ENCODE measurements at places on chromosomes 7 and 10.

GRCh38 chr10:119391440-119392251, 150.9 kb downstream of the RGS10 start:
- DNase-seq: no peak

DNA sequence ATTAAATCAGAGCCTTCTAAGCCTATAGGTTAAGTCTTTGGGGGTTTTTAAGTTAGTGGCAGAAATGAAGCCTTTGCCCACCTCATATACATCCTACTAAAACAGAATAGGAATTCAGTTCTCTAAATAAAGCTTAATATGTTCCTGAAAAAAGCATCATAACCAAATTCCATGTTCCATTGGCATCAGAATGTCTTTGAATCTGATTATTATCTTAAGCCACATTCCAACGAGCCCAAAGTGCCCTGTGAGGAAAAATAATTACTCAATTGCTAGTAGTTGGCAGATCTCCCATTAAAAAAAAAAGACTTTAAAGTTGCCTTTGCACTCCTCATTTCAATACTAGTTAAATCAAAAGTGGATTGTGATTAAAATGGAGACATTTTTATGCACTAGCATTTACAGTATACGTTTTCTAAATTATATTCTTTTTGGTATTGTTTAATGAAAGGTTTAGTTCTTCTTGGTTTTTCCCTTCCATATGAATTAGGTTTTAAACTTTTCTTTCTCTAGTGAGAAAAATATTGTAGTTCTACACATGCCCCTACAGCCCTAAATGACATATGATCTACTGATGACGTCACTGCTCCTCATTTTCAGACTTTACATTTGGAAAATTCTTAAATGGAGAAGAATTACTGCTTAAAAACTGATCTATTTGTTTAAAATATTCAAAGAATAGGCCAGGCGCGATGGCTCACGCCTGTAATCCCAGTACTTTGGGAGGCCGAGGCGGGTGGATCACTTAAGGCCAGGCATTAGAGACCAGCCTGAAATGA, 54.3 kb upstream of the CABCOCO1 start:
- DNase-seq: no peak

DNA sequence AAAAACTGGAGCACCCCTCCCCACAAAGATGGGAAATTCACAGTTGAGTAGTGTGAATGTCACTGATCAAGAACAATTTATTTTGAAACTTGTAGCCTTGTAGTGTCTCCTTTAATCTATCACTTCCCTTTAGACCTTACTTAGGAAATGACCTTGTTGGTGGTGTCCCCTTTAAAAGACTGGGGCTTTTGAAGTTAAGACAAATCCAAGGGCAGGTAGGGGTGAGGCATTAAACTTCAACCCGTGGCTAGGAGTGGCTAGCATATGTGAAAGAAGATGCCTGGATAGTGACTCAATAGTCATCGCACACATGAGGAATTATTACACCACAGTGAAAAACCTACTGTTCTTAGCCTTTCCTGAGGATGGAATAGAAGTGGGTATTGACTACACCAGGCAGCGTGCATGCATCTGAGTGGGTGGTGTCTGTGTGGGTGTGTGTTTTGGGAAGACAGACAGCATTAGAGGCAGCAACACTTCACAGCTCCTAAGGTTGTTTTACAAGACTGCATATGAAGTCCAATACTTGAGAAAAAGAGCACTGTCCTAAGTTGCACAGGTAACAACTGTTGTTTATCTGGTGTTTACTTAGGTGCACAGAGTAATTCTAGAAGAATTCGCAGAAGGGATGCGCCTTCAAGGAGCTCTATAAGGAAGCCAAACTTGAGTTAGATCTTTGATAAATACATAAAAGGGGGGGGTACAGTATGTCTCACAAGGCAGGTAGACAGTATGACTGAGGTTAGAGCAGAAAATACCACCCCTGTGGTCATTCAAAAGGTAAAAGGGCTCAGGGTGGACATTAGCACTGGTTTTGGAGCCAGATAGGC, 32.9 kb downstream of the ABLIM1 start:
- no peak for DNase-seq

GRCh38 chr10:21020545-21020944, 123.4 kb upstream of the NEBL start:
- no peak for DNase-seq

DNA sequence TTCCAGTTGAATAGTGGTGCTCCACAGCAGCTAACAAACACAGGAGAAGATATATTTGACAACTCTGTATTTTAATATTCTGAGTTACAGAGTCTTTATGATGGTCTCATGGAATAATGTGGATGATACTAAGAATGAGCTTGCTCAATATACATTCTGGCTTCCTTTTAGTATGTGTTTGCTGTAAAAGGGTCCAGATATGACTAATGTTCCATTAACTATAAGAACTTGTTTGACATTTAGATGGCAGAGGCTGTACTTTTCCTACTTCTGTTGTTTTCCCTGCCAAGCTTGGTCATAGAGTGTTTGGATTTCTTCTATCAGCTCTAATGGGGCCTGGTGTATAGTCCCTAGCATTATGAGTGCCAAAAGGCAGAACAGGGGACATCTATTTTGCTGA, 61.5 kb upstream of the GPR22 start:
- DNase-seq: no peak

GRCh38 chr7:36638140-36638539, 86.2 kb downstream of the AOAH start:
- no peak for DNase-seq

DNA sequence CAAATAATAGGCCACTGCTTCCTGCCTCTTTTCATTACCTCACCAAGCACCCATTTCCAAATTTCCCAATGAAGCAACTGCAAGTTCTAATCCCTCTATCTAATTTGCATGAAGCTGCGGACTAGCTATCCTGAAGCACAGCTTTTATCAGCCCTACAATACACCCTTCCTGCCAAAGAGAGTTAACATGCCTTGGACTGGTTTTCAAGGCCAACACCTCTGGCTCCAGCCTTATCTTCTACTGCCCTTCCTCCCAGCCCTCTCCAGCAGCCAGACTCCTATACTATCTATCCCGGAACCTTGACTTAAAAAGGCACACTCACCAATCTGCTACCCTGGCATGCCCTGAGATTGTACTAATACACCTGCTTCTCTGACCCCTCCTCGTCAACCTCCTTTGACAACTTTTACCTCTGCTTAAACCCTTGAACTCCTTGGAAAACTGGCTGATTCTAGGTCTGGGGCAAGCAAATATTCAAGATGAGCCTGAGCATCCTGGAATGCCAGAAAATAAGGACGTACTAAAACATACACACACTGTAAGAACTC, 73.4 kb downstream of the SGMS1 start:
- DNase-seq: no peak

DNA sequence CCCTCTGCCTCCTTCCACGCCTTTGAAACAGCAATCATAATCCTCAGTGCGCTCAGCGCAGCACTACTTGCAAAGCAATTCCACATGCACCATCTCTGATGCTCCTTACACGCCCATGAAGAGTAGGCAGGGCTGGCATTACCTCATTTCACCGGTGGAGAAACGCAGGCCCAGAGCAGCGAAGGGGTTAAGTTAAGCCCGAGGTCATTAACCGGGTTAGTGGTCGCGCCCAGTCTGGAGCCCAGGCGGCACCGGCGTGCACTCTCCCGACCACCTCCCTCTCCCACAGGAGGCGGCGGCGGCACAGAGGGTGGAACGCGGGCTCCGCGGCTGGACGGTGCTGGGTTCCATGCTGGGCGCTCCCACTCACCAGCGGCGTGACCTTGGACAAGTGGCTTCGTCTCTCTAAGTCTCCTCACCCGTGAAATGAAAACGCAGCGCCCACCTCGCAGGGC, 515 bp downstream of the FASTK start:
- DNase-seq: no peak

DNA sequence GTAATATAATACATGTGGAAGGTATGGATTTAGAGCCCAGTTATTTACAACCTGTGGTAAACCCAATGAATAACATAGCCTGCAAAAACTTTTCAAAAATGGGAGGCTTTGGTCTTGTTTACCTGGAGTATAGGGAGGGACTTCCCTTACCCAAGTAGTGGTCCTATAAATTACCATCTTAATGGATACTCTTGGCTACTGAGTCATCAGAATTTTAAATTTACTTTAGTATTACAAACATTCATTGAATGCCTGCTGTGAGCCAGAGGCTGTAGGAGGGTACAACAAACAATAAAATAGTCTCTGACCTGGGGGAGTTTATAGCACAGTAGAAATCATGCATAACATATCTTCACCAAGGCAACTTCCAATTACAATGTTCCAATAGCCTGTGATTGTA, 365.1 kb downstream of the BBS9 start:
- no peak for DNase-seq

- no peak for DNase-seq
These were observed 25.4 kb downstream of the TLL2 start for GRCh38 chr10:96488161-96488935.

GRCh38 chr7:107605218-107605815, 25.3 kb downstream of the BCAP29 start:
- no peak for DNase-seq

DNA sequence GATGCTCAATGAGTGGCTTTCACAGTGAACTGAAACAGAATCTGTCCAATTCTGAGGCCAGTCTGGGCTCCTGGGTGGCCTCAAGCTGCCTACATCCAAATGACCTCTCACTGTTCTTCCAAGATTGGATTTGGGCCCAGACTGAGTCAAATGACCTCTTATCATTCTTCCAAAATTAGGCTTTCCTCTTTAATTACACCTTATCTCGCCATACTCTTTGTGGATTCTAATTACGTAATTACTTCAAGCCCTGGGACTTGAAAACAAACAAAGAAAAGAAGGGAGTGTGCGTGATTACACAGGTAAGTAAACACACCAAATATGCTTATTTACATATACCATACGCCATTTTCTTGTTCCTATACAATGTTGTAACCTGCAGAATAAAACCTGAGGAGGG, 18.8 kb downstream of the SORBS1 start:
- no peak for DNase-seq

DNA sequence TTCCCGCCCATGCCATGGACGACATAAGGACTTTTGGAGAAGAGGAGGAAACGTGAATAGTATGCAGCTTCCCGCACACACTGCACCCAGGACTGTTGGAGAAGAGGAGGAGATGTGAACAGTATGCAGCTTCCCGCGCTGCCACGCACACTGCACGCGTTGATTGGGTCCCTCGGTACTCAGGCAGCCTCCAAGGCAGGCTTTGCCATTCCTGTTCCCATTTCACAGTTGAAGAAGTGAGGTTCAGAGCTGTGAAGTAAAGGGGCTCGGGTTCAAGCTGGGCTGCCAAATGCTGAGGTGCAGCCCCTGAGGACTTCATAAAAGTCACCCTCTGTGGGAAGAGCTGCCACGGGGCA, 147.9 kb upstream of the FAM20C start:
- no peak for DNase-seq

- DNase-seq: no peak
These were observed 72.5 kb upstream of the IGFBP3 start for GRCh38 chr7:45993621-45994020.

- DNase-seq: no peak
These were observed 30.9 kb downstream of the DNA2 start for GRCh38 chr10:68440898-68441297.

DNA sequence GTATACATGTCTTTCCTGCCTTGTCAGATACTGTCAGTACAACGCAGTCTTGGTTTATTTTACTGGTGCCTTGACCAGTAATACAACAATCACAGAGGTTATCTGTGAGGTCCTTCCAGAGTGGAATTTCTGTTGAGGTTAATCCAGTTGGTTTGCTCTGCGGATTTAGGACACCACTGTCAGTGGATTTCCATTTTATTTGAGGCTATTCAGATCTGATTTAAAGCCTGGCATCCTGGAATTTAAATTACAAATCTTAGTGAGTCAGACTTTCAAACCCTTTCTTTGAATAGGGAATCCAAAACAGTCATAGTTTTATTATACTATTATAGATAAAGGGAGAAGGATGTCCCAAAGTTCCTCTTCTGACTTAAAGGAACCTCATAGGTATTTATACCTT, 40.5 kb downstream of the ANLN start:
- DNase-seq: no peak

DNA sequence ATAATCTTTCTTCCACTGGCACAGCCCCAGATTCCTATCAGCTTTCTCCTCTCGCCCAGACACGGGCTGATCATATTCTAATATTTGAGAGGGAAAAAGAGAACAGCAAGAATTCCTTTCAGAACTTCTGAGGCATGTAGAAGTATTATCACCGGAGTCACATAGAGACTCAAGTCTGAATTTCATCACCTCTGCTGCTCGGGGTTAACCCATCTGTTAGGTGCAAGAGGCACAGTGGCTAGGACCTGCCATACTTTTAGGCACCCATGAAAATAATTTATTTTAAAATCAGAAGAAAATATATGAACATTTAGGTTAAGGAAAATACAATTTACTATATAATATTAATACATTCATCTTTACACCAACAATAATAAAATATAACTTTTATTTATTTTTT, 21.0 kb downstream of the PANK1 start:
- DNase-seq: no peak

- no peak for DNase-seq
These were observed 51.4 kb downstream of the BTAF1 start for GRCh38 chr10:91974960-91975359.

GRCh38 chr7:24885305-24885704, 94.7 kb downstream of the OSBPL3 start:
- no peak for DNase-seq

GRCh38 chr10:11564741-11565140, 46.7 kb downstream of the USP6NL start:
- DNase-seq: no peak

GRCh38 chr10:92479547-92479946, 94.3 kb downstream of the IDE start:
- DNase-seq: no peak

DNA sequence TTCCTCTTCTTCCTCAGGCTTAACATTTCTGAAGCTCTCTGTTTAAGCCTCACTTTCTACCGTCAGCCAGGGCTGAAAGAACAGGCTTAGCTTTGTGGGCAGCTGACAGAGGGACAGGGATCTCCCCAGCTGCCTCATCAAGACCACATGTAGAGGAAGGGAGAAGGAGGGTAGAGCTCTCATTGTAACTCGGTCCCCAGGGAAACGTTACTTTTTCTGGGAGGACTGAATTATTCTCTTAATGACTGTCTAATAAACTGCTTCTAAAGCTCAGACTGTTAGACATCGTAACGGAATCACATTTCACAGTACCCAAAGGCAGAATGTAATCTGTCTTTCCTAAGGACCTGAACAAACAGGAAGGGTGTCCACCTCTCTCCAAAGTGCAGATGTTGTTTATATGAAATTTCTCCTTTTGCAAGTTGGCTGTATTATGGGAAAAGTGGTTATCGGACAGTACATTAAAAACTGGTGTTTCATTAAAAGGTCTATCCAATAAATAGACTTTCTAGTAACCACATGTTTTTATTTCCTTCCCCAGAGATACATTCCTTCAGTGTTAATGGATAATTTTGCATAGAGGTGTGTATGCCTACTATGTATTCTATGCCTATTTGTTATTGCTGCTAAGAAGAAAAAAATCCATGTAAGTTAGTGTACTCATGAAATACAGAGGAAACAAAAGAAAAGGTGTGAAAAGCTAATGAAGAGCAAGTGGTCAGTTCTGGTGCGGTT, 144.2 kb downstream of the CTTNBP2 start:
- no peak for DNase-seq

- DNase-seq: no peak
These were observed 227.2 kb downstream of the ELFN1 start for GRCh38 chr7:1897076-1897860.
